CD4-positive, alpha-beta T cell treated with Interleukin-12 subunit alpha and Interleukin-12 subunit beta, for 1 hour (primary cell): ENCODE measurements at places on chromosomes 2 and 18.
A peak's percentile ranks its signal among the peaks of the same experiment; 100 is the strongest.

GRCh38 chr2:155412598-155412997 lies 714.1 kb downstream of the KCNJ3 start:
- no peak for DNase-seq

DNA sequence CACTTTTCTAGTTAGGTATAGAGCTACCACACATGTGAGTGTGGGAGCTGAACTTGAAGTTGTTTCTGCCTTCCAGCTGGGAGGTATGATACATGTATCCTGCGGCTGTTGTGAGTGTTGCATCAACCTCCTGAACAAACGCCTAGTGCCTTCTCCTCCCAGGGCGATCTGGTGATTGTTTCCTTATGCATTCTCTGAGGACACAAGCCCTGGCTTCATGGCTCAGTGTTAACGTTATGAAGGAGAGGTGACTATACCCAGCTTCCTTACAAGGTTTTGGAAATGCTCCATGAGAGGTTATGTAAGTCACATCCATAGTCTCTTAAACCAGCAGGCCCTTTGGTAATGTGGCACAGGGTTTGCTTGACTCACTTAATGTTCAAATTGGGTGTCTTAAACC lies 64.9 kb downstream of the SPRED2 start:
- no peak for DNase-seq

- DNase-seq: no peak
Measured at GRCh38 chr2:59195851-59196250, 954.7 kb upstream of the FANCL start.

GRCh38 chr2:119367472-119368099 lies 809 bp downstream of the DBI start:
- DNase-seq: peak; percentile 31

DNA sequence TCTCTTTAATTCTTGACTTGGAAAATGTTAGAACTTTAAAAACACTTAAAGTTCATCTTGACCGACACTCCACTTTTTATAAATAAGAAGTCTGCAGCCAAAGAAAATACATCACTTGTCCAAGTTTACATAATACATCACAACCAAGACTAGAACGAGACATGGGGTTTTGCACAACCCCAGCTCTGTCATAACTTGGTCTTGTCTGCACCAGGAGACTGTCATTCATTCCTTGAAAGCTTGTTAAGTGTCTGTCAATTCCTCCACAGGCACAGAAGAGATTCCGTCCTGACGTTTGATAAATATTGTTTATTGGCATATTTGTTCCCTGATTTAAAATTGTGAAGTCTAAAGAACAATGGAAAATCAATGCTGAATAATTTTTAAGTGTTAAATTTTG lies 139.5 kb upstream of the SETBP1 start:
- no peak for DNase-seq

DNA sequence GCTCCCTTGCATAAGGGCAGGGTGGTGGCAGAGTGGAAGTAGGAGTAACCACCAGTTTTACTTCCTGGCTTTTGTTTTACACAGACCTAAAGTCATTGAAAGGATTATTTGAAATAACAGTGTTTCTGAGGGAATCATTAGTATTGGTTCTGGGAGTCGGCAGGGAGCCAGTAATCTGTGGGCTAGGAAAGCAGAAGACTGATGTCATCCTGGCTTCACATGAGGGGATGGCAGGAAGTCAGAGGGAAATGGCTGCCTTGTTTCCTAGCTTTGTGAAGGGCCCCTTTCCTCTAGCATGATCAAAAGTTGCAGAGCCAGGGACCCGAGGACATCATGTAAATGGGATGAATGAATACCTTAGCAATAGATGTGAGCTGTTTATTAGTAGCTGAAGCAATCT lies 792.6 kb downstream of the CPS1 start:
- no peak for DNase-seq

- DNase-seq: no peak
Measured at GRCh38 chr2:236054125-236054524, 114.1 kb downstream of the GBX2 start.

- DNase-seq: no peak
Measured at GRCh38 chr2:233351423-233351822, 2.9 kb upstream of the DGKD start.

GRCh38 chr2:54239427-54239826 lies 16.6 kb downstream of the TSPYL6 start:
- DNase-seq: no peak

GRCh38 chr2:218892693-218893348 lies 12.2 kb downstream of the WNT10A start:
- peak; percentile 90 for DNase-seq

- no peak for DNase-seq
Measured at GRCh38 chr2:219687882-219688559, 60.6 kb downstream of the SLC4A3 start.

DNA sequence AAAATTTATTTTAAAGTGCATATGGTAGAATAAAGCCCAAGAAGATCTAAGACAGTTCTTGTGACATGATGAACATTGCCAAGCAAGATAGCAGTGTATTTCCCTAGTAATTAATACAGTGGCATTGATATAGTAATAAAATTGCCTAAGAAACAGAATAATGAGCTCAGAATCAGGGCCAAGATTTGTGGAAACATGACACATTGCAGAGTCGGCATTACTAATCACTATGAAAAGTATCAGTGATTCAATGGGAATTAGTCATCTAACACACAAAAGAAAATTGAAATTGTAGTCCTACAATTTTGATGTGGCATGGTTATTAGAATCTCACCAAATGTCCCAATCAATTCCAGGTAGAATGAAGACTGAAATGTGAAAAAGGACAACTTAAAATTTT lies 243.0 kb upstream of the CYRIA start:
- no peak for DNase-seq

DNA sequence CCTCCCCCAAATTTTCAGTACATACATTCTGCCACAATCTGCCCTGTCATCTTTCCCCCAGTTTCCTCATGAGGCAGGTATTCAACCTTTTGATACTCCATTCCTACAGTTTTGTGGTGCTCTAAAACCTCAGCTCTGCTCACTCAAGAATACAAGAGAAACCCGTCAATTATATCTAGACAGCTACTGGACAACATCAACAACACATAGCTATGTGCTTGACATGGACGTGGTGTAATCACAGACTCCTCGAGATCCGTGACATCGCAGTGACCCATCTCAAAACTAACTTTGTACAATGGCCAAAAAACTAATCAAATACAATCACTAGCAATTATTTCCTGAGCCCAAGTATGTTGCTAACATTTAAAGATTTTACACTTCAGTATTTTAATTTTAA lies 23.6 kb downstream of the WDSUB1 start:
- no peak for DNase-seq
